Eye (tissue), 1 donor: ENCODE measurements at places on chromosomes 5 and 9.

- no peak for DNase-seq
These were observed 2.1 kb upstream of the TPM2 start for GRCh38 chr9:35691757-35692301.

DNA sequence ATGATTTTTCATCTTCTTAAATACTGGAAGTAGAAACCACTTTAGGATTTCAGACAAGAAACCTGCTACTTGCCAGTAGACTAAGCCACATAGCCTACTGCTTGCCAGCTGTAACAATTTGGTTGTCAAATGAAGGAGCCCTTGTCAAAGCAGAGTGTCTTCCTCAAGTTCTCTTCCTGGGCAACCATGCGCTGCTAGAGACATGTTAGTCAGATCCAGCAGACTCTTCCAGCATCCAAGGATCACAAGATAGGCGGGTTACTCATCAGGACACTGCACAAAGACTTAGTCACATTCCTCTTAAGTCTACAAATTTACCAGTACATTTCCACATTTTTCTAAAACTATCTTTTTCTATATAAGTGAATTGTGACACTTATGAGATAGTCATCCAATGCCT lies 24.4 kb downstream of the SKIC3 start:
- DNase-seq, result no peak

GRCh38 chr9:81022177-81022576 lies 667.2 kb downstream of the TLE1 start:
- DNase-seq, result no peak

- DNase-seq, result no peak
These were observed 87.8 kb downstream of the NTNG2 start for GRCh38 chr9:132249690-132250089.

DNA sequence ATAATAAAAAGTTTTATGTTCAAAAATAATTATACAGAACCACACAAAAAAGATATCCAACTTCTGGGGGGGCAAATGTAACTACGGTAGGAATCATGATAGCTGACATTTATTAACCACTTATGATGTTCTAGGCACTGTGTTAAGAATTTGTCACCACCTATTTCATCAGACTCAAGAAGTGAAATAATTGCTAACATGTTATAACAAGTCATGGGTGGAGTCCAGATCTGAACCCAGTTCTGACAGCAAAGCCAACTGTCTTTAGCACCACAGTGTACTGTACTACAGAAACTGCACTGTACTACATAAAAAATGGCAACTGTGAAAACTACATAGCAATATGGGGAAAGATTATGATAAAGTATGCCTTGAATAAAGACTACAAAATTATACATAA lies 3.0 kb upstream of the SAP30L start:
- DNase-seq, result no peak

GRCh38 chr9:114511978-114512874 lies 7.0 kb upstream of the WHRN start:
- peak; percentile 5 for DNase-seq

- peak; percentile 27 for DNase-seq
These were observed 243.9 kb downstream of the ICE1 start for GRCh38 chr5:5666369-5666768.

- no peak for DNase-seq
These were observed 4.0 kb upstream of the CLIC3 start for GRCh38 chr9:137000177-137000930.

DNA sequence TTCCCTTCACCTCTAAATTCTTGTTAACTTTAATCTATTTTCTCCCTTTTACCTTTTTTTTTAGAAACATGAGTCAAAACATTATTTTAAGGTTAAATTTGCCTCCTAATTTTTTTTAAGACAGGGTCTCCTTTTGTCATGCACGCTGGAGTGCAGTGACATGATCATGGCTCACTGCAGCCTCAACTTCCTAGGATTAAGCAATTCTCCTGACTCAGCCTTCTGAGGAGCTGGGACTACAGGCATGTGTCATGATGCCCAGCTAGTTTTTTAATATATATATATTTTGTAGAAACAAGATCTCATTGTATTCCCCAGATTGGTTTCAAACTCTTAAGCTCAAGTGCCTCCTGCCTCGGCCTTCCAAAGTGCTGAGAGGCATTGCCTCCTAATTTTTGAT lies 424.7 kb upstream of the FAM174A start:
- DNase-seq, result no peak

- DNase-seq, result no peak
These were observed 6.9 kb upstream of the GMCL2 start for GRCh38 chr5:178194026-178194425.

GRCh38 chr5:163245584-163245983 lies 191.8 kb upstream of the CCNG1 start:
- no peak for DNase-seq

GRCh38 chr9:114006931-114007691 lies 71.0 kb downstream of the AMBP start:
- no peak for DNase-seq

- peak; percentile 83 for DNase-seq
These were observed 96.8 kb downstream of the ZNF608 start for GRCh38 chr5:124649491-124650146.

- DNase-seq, result no peak
These were observed 9.7 kb upstream of the URM1 start for GRCh38 chr9:128361296-128361985.

GRCh38 chr9:32524892-32525708 lies 896 bp downstream of the RIGI start:
- peak; percentile 34 for DNase-seq

DNA sequence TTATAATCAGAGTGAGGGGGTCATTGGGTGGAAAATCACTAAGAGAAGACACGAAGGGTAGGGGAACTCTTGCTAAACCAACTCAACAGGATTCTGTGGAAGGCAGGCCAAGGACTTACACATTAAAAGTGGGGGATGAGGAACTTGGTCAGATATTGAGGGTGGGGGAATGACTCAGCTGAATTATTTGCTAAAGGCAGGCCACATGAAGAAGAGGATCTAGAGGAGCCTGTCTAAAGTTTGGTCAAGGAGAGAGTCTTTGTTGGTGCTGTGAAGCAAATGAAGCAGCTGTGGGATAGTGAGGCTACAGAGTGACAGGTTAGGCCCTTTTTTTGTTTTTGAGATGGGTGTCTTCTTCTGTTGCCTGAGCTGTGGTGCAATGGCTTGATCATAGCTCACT lies 63.9 kb upstream of the SPRY4 start:
- DNase-seq, result no peak

GRCh38 chr5:67971223-67971830 lies 244.2 kb upstream of the PIK3R1 start:
- DNase-seq, result no peak

GRCh38 chr5:80060966-80061365 lies 25.8 kb downstream of the THBS4 start:
- no peak for DNase-seq

DNA sequence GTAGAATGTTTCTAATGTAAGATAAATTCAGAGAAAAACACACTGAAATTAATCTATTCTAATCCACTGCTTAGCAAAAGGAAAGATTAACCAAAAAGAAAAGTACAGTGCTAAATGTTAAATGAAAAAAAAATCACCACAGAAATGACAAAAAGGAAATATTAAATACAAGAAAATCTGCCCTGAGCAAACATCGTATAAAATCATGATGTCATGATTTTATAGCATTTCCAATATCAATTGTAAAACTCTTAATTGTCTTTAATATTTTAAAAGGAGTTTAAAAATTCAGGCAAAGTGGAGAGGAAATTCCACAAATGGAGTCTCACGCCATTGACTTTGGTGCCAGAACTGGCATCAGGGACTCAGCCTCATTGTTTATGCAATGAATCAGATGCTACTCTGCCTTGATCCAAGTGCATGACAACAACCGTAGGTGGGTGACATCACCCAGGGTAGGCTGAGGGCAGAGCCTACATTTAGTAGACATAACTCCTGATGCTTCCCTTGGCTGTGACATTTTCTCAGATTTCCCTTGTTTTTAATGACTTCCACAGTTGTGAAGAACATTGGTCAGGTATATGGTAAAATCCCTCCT lies 696.8 kb downstream of the SEMA5A start:
- no peak for DNase-seq

DNA sequence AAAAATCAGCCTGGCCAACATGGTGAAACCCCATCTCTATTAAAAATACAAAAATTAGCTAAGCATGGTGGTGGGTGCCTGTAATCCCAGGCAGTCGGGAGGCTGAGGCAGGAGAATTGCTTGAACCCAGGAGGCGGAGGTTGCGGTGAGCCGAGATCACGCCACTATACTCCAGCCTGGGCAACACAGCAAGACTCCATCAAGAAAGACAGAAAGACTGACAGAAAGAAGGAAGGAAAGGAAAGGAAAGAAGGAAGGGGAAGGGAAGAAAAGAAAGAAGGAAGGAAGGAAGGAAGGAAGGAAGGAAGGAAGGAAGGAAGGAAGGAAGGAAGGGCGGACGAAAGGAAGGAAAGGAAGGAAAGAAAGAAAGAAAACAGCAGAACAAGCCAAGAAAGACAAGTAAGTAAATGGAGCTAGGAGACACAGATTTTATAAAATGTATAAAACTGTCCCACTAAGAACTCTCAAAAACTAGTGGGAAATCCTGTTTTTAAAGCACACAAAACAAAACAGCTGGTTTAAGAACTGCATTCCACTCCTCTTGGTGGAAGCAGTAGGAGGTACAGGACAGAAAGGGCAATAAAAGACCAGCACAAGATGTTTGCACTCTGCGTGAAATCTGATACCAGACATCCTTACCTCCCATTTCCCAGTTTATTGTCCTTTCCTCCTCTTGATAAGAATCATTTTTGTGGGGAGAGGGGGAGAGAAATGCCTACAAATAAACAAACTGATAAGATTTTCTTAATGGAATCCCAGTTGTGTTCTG lies 46.7 kb downstream of the MYO10 start:
- DNase-seq, result no peak

DNA sequence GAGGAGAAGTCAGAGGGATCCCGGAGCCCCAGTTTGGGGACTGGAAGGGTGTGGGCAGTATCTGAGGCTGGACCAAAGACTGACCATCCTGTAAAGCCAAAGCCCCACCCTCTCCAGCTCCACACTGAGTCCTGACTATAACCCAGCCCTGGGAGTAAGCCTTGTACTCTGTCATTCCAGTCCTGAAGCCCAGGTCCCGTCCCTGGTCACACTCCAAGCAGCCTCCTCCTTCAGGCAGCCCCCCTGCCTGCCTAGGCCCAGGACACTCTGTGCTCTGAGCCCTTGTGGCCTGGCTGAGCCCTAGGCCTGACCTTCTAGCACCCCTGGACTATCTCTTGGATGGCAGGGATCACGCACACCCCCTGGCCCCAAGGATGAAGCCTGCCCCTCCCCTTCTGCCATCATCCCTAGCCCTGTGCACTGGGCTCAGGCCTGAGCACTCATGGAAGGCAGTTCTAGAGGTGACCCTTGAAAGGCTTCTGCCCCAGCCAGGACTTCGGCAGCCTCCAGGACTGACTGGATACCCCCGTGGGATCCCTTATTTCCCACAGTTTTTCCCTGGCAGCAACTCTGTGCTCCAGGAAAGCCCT lies 28.0 kb upstream of the ENHO start:
- DNase-seq, result no peak

- DNase-seq, result peak; percentile 24
These were observed 424.2 kb upstream of the WWC1 start for GRCh38 chr5:167867281-167867680.

DNA sequence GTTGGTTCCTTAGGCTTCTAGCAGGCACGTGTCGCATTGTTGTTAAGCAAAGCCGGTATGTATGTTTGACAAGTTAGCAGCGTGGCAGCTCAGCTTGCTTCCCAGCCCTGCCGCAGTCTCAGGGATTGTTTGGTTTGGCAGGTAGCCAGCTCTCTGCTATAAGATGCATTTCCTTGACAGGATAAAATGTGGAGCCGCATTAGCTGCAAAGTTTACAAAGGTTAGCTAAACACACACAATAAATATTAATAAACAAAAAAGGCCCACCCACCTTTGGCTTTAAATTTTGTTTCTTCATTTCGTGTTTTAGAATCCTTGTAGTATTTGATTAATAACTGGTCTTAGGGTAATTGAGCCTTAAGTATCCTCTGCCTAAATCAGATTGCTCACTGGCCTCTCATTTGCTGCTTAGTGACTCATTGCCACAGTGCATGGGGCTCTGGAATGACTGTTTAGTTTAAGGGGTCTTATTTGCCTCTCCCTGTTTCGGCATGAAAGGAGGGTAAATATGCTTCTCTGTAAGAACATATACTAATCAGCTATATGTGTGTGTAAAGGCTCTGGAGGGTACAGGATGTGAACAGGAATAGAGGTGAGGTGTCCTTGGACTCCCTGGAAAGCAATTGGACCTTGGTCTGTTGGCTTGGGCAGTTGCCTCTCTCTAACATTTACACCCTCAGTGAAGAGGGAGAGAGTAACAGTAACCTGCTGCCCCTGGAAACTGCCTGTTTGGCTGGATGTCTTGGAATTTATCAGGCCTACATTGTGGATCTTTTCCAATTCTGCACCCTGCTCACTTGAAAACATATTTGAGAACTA lies 122.0 kb downstream of the GDNF start:
- peak; percentile 87 for DNase-seq

DNA sequence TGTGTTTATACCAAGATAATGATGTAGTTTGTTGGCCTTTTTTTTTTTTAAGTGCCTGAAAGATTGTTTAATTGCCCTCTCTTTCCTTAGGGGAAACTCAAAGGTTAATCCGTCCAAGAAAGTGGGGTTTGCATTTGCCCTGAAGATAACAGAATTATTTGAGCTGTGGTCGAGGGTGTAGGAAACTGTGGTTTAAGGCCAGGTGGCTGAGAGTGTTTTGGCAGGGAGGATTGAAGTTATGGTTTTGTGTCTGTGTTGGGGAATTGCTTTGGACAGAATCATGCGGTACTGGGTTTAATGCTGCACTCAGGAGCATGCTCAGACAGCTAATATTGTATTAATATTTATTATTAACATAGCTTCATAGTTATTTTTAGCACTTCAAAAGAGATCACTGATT lies 509.8 kb downstream of the EBF1 start:
- peak; percentile 35 for DNase-seq

DNA sequence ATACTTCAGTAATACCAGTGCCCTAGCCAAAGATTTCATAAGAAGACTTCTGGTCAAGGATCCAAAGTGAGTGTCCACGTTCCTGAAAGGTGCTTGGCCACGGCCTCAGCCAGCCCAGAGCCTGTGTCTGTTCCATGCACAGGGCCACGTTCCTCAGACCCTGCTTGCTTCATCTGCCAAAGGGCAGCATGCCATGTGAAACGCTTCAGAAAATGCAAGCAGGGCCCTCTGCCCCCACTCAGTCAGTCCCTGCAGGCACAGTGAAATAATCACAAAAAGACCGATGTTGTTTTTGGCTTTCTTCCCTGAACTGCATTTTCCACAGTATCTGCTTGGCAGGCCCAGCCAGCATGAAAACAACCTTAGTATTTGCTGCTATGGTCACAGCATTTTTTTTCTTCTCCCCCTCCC lies 85.5 kb upstream of the CTSL start:
- peak; percentile 73 for DNase-seq

DNA sequence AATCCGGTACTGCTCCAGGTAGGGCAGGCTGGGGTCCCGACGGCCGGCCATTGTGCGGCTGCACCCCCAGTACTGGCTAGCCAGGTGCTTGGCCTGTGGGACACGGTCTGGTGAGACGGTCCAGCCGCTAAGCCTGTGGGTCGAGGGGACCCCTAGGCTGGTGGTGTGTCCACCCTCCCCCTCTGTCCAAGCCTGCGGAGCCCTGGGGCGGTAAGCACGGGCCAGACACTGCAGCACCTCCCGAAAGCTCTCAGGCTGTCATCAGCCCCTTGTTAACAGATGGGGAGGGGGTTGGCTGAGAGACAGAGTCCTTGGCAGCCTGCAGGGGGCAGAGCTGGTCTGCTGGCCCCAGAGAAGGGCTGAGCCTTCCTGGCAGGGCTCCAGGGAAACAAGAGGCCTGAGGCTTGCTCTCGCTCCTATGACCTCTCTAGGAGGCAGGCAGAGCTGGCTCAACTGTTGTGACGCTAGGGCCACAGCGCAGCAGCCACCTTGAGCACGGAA lies 11.8 kb upstream of the MRNIP start:
- peak; percentile 83 for DNase-seq
